Muscle of back (tissue), 13 donors: ENCODE measurements at places on chromosomes 11 and 22. TPM values are rescaled to one million over a fixed set of nuclear protein-coding genes. Genes with fewer than 3 reads are reported as not detected.

DNA sequence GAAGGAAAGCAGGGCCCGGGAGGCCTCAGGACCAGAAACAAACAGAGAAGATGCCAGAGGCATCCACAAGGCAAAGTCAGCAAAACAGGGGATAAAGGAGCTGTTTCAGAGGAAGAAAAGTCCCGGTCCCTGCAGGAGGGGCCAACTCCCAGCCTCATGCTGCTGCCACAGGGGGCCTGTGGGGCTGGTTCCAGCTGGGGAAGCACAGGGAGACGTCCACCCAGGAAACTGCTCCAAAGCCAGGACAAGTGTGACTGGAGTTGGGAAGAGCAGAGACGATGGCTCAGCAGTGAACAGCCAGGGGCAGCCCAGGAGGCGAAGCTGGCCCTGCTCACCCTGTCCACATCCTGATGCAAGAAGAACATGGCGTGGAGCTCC, 454.4 kb downstream of the BRD1 start:
- DNase-seq = no peak

DNA sequence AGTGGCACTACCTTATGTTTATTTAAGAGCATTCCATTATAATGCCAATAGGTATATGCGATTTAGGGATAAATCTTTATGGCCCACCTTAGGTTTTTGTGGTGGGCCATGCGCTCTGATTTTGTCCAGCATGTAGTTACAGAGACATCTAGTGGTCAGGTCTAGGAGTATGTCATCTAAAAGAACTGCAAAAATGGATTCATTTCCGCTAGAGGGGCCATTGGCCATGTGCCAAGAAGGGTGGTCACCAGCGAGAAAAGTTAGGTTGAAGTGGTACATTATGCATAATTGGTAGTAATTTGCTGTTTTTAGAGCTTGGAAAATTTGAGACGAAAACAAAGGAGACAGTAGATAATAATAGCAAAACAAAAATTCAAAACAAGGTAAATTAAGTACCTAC, 27.7 kb downstream of the LRRC4C start:
- no peak for DNase-seq

The OR5B21 gene
- polyA plus RNA-seq = not detected

- DNase-seq = no peak
These were observed 43.3 kb upstream of the NUP50 start for GRCh38 chr22:45120440-45120839.

- DNase-seq = no peak
These were observed 79.3 kb upstream of the PRR5 start for GRCh38 chr22:44622679-44623078.

GRCh38 chr22:37167981-37168647, 18.4 kb upstream of the IL2RB start:
- DNase-seq = no peak

DNA sequence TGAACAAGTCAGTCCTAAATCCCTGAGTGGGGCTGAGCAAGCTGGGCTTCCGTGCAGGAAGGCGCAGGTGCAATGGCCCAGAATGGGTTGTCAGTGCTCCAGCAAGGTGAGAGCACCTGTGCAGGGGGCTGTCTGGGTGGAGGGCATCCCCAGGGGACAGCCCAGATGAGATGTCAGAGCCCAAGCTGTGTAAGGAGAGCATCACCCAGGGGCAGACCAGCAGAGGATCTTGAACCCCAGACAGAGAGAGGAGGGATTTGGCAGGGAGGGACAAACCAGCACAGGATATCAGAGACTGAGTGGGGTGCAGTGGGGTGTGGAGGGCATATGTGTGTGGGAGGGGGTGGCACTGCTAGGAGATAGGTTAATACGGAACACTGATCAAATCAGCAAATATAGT, 114.9 kb upstream of the TMEM45B start:
- DNase-seq = no peak

DNA sequence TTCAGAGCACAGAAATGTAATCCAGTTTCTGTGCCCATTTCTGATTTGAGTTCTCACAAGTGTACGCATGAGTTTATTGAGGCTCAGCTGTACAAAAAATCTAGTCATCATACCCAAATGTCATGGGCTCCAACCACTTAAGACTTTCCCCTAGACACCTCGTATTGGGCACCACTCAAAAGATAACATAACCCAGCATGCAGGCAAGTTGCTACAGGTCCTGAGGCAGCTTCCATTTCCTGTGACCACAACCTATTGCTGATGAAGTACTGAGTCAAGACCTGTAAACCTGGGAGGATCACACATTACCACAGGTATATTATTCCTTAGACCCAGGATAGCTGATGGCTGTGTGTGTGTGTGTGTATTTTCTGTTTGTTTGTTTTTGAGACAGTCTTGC, 95.2 kb downstream of the MRTFA start:
- DNase-seq = no peak

DNA sequence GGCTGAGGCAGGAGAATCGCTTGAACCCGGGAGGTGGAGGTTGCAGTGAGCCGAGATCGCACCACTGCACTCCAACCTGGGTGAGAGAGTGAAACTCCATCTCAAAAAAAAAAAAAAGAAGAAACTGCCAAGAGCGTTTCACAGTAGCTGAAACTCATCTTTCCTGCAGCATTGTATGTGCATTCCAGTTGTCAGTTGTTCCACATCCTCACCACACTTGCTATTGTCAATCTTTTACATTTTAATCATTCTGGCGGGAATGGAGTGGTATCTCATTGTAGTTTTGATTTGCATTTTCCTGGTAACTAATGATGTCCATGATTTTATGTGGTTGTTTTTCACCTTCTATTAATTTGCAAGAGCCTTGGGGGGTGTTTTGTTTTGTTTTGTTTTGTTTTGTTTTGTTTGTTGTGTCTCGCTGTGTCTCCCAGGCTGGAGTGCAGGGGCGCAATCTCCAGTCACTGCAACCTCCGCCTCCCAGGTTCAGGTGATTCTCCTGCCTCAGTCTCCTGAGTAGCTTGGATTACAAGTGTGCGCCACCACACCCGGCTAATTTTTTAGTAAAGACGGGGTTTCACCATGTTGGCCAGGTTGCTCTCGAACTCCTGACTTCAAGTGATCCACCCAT, 8.1 kb upstream of the GNB1L start:
- DNase-seq = no peak

The CCDC82 gene
- polyA plus RNA-seq = 43.5 TPM

GRCh38 chr11:129894278-129895125, 876 bp downstream of the NFRKB start:
- no peak for DNase-seq

DNA sequence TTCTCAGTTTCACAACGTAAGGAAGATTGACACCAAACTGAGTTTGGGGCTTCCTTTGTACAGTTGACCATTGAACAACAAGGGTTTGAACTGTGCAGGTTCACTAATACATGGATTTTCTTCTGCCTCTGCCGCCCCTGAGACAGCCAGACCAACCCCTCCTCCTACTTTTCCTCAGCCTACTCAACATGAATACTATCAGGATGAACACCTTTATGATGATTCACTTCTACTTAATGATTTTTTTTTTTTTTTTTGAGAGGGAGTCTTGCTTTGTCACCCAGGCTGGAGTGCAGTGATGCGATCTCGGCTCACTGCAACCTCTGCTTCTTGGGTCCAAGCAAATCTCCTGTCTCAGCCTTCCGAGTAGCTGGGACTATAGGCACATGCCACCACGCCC, 14.6 kb downstream of the RBM4 start:
- DNase-seq = no peak

The AMOTL1 gene
- 59.5 TPM for polyA plus RNA-seq

The NCAM1 gene
- polyA plus RNA-seq = 106 TPM

- DNase-seq = no peak
These were observed 1397.3 kb upstream of the TENM4 start for GRCh38 chr11:80838153-80838552.

DNA sequence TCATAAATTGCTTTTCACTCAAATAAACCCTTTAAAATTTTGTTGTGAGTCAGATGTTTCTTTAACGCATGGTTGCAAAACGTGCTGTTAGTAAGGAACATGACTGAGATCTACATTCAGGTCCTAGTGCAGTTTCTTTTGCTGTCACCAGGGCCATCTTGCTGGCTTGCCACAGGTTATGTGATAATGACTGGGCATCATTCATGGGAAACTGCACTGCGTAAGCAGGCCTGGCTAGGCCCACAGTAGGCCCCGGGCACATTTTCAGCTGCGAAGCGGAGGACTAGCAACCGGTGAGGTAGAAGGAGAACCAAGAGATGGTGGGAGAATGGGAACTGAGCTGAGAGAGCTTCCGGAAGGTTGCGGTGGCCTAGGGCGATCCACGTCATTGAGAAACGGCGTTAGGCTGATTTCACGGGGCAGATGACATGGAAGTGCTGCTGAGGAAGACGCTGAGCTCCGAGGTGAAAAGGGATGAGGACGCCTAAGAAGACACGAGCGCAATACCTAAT, 3.2 kb upstream of the KLHDC7B start:
- no peak for DNase-seq

The VWCE gene
- 9.4 TPM for polyA plus RNA-seq

GRCh38 chr11:44031549-44031948, 16.2 kb upstream of the ACCSL start:
- DNase-seq = no peak

The AGBL2 gene
- polyA plus RNA-seq = 0.16 TPM

The NXPE4 gene
- polyA plus RNA-seq = not detected

The GLYAT gene
- not detected for polyA plus RNA-seq

DNA sequence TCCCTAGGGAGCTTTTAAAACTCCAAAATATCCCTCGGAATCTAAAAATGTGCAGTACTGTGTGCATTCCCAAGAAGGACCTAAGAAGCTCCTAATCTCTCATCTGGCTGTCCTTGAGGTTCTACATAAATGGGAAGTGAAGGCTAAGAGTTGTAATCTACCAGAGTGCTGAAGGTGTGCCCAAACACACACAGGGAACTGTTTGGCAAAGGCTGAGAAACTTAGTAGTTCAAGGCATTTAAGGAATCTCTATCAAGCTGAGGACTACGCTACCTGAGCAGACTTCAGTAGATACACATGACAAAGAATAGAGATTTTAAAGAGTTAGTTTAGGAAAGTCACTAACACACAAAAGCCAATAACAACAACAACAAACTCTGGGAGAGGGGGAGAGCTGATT, 71.1 kb downstream of the TTC28 start:
- no peak for DNase-seq

DNA sequence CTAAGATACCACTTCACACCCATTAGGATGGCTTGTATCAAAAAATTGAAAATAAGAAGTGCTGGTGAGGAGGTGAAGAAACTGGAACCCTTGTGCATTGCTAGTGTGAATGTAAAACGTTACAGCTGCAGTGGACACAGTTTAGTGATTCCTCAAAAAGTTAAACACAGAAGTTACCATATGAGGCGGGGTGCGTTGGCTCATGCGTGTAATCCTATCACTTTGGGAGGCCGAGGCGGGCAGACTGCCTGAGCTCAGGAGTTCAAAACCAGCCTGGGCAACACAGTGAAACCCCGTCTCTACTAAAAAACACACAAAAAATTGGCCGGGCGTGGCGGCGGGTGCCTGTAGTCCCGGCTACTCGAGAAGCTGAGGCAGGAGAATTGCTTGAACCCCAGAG, 43.5 kb downstream of the SGSM3 start:
- no peak for DNase-seq

GRCh38 chr11:83768489-83768888, 482.3 kb upstream of the CCDC90B start:
- no peak for DNase-seq

- DNase-seq = no peak
These were observed 27.3 kb downstream of the HSPA8 start for GRCh38 chr11:123034597-123034996.

The PRDX5 gene
- 113 TPM for polyA plus RNA-seq

The CBX6 gene
- polyA plus RNA-seq = 32.3 TPM
